Vein endothelial cell (primary cell): ENCODE measurements at places on chromosomes 2 and 18. TPM values are rescaled to one million over a fixed set of nuclear protein-coding genes. Genes with fewer than 3 reads are reported as not detected.

The TXNDC2 gene
- 0.10 TPM in 1 of 2 replicates, not detected in the other for total RNA-seq

The GKN2 gene
- 0.38 and 0.65 TPM in 2 replicates for total RNA-seq

The PPP1R1C gene
- under 0.01 and 0.10 TPM in 2 replicates for total RNA-seq

The DSC2 gene
- not detected in 2 replicates for total RNA-seq

The SLC14A1 gene
- total RNA-seq = not detected in 2 replicates

The MROH2A gene
- total RNA-seq = not detected in 2 replicates

The CHST10 gene
- 12.9 and 19.3 TPM in 2 replicates for total RNA-seq
